ENCODE measurements at places on chromosomes 1 and 21. TPM values are rescaled to one million over a fixed set of nuclear protein-coding genes. Genes with fewer than 3 reads are reported as not detected.

DNA sequence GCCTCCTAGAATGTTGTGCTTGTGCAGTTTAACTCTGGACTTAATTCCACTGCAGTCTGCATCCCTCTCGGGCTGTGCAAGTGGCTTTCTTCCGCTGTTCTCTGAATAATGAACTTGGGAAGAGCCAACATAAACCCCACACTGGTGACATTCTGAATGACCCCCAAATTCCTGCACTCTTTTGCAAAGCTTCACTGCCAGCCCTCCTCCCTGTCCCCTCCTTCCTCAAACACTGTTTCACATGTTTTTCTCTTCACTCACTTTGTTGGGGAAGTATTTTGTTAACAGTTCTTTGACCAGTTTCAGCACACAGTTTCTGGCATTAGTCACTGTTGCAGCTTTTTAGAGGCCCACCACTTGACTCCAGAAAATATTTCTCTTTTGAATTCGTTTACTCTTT, 39.7 kb downstream of the GNG12 start:
- DNase-seq, result peak; percentile 55

DNA sequence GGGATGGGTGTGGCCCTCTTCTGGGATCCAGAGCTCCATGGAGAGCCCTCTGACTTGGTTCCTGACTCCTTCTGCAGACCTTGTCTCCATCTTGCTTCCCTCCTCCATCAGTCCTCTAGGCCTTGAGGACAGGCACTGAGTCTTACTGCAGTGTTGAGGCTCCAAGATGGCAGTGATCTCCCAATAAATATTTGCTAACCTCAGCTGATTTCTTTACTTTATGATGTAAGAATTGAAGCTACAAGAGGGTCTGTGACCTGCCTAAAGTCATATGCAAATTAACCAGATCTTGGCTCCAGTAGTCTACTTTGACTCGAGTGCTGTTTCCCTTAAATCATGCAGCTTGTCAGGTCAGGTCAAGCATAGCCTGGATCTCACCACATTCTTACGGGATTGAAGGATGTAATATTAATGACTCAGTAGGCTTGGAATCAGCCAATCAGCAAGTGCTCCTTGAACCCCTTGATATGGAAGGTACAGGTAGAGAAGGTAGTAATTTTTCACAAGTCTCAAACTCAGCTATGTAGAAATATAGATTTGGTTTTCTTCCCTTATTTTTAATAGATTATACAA, 93.0 kb downstream of the CLIC6 start:
- no peak for DNase-seq

DNA sequence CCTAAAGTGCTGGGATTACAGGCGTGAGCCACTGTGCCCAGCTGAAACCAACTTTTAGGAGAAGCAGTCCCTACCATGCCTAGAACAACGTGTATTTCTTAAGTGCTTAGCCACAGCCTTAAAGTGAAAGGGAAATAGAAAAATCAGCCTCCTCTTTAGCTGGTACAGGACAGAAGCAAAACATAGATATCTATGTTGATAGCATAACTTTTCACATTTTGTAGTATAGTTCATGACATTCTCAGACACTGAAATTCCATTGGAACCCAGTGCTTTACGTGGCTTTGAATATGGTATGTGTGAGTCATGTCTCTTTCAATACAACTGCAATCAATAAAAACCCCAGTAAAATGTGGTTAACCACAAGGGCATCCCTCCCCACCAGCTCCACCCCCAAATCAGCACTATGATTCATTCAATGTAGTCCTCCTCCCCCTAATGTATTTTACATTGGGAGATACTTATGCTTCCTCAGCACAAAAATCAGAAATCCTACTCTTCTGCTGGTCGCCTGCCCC, 32.1 kb downstream of the TGFB2 start:
- peak; percentile 94 for DNase-seq

DNA sequence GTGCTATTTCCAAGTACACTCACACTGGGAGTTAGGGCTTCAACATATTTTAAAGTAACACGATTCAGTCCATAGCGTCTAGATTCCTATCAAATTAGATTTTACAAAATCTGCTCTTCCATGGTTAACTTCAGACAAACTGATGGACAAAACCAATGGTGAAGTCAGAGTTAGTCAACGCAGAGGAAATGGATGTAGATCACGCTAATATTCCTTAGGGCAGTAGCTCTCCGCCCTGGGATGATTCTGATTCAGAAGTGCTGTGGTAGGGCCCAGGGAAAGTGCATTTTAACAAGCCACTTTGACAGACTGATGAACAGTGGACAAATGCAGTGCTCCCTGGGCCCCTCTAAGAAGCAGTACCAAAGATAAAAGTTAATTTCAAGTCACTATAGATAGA, 83.2 kb downstream of the HIVEP3 start:
- DNase-seq, result no peak

- DNase-seq, result no peak
Measured at GRCh38 chr1:1782399-1783221, 4.3 kb upstream of the NADK start.

DNA sequence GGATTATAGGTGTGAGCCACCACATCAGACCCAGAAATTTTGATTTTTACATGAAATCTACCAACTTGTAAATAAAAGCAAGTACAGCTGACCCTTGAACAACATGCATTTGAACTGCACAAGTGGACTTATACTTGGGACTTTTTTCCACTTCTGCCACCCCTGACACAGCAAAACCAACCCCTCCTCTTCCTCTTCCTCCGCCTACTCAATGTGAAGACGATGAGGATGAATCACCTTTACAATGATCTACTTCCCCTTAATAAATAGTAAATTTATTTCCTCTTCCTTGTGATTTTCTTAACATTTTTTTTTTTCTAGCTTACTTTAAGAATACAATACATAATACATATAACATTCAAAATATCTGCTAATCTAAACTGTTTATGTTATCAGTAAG, 17.5 kb upstream of the YRDC start:
- no peak for DNase-seq

DNA sequence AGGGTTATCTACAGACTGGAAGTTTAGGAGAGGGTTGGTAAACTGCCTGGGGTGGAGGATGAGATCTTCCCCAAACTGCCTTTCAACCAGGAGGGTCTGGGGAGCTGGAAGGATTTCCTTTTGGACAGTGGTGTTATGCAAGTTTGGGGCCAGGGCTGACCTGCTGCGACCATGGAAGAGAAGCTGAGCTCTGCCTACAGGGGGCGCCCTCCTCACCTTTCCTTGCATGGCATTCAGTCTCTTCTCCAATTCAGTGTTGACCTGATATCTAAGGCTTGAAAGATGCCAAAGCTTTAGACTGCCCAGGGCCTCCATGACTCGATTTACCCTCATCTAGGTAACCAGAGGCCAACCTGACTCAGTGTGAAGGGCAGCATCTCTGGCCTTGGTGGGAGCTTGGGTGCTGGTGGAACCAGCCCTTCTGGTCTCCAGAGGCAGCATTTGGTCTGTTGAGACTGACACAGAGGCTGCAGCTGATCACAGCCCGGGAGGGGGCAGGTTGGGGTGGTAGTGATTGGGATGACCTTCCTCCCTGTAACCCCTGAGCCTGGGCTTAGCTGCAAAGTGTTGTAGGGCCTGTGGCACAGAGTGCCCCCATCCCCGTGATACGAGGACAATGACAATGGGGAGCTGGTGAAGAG, 170.0 kb downstream of the GRIK3 start:
- DNase-seq, result no peak

GRCh38 chr1:211525101-211525676, 33.2 kb upstream of the RD3 start:
- DNase-seq, result no peak

DNA sequence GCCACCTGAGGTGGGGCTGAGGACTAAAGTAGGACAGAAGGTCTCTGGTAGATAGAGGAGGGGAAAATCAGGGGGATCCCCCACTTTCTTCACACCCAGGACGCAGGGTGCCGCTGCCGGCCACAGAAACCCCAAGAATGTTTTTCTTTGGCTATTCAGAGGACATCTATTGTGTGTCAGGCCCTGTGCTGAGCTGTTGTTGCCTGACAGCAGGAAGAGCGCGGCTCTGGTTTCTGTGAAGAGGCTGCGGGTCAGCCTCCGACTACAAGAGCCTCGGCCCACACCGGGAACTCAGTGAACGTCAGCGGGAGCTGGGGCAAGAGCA, 407 bp upstream of the PIGV start:
- DNase-seq, result no peak

- DNase-seq, result no peak
Measured at GRCh38 chr1:182207300-182207699, 145.8 kb upstream of the ZNF648 start.

DNA sequence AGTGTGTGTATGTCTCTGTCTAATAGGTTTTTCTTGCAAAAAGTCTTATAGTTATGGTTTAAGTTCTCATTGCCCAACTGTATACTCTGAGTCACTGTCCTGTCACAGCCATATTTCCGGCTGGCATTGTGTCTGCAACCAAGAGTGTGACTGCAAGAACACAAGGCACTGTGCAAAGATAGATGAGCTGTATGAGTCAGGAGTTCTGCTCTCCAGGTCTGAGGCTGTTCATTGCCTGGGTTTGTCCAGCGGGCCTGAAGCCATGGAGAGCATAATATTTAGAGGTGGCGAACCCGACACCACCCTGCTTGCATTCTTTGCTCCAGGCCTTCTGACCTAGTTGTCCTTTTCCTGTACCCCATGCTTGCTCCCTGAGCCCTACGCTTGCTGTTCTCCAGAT, 50.9 kb upstream of the CNIH3 start:
- DNase-seq, result peak; percentile 62

- peak; percentile 9 for DNase-seq
Measured at GRCh38 chr1:38451541-38451993, 405.0 kb upstream of the POU3F1 start.

DNA sequence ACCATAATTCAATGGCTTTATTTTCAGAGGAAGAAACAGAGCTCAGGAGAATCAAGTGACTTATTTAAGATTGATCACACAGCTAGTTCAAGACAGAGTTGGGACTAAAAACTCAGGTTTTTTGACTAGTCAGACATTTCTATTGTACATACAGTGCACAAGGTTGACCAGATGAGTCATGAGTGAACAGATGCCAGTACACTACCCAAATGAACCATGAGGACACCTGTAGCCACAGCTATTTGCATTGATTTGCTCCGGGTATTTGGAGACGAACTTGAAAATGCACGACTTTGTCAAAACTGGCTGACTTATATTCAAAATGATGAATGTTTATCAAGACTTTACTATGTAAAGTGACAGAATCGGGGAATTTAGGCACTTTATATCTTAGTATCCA, 161.7 kb upstream of the ST6GALNAC5 start:
- DNase-seq, result no peak

- DNase-seq, result no peak
Measured at GRCh38 chr1:181640956-181641355, 157.6 kb downstream of the CACNA1E start.

GRCh38 chr1:52296345-52296744, 69.7 kb downstream of the CC2D1B start:
- no peak for DNase-seq

GRCh38 chr1:21305155-21305899, 15.1 kb upstream of the ECE1 start:
- no peak for DNase-seq

- DNase-seq, result no peak
Measured at GRCh38 chr1:4083231-4084047, 183.4 kb upstream of the C1orf174 start.

DNA sequence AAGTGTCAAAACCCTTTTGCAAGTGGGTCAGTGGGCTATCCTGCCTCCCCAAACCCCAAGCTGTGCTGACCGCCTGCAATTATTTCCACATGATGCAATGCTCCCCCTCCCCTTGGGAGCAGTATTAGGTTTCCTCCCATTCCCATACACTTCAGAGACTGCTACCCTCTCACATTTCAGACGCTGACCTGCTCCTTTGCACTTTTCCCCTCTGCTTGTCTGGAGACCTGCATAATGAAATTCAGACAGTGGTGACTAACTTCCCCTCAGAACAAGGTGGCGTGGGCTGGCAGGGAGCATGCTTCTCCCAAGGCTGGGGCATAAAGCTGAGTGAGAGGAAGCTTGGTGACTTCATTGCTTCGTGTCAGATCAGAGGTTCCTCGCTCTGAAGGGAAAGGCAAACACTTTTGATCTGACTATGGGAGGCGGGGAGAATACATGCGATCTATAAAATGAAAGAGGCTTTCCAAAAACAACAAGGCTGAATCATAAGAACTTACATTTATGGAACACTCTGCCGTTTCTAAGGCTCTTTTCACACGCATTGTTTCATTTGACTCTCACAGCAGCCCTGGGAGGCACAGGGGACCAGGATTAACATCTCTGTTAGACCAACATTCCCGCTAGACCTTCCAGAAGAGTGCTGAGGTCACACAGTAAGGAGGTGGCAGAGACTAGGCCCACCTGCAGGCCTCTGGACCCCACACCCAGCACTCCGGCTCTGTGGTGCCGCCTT, 27.5 kb upstream of the ROR1 start:
- DNase-seq, result peak; percentile 67

EBNA1BP2 gene
- 63.4 TPM for polyA plus RNA-seq

SLC5A9 gene
- polyA plus RNA-seq, result not detected

Measured in BJ (cell line).